Cardiac fibroblast (primary cell): ENCODE measurements at places on chromosomes 13 and 19.

GRCh38 chr13:95301968-95302393, 730 bp upstream of the ABCC4 start:
- no peak for DNase-seq

GRCh38 chr13:97258801-97259200, 36.7 kb downstream of the MBNL2 start:
- DNase-seq, result peak; percentile 73

GRCh38 chr13:49436890-49437289, 7.0 kb downstream of the CAB39L start:
- peak; percentile 80 for DNase-seq

DNA sequence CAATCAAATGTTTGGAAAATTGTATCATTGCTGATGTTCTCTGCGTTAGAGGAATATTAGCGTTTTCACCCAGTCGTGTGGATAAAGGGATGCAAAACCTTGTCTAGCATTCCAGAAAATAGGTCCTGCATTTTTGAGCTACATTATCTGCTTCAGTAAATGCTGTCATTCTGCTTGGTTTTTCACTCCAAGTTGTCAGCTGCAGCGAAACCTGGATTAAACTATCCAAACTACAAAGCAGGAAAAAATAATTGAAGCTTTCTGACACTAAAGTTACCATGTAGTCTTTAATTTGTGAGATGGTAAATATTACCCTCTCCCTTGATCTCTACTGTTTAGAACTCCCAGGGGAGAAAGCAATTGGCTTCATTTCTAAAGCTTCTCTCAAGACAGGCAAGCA, 1795.5 kb upstream of the PRR20A start:
- no peak for DNase-seq

GRCh38 chr19:3801412-3802096, 15.4 kb upstream of the MATK start:
- peak; percentile 13 for DNase-seq

DNA sequence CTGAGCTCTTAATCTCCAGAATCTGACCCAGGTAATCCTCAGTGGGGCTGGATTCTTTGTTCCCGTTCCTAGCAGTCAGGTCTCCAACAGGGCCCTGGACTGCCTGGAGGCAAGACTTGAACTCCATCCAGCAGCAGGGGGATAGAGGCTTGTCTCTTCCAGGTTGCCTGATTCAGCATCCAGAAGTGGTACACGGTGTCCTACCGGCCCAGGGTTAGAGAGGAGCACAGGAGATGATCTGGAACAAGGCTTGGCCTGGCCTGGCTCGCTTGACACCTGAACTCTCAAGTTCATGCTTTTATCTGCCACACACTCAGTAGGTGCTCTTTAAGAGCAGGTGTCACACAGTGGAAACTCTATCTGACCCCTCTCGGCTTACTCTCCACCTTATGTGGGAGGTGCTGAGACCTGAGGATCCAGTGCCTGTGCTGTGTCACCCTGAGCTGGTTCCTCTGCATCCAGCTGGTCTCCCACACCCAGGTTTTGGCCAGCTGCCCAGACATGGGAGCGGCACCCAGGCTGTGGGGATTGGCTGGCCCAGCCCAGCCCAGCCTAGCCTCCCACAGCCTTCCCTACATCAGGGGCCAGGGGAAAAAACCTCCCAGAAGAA, at the start of gene CYP4F3:
Gene CYP4F3, plus strand, starts transcription at position 604 of the 610 bp plus-strand sequence. CDS start 519 bp downstream, outside the sequence.
- DNase-seq, result no peak

DNA sequence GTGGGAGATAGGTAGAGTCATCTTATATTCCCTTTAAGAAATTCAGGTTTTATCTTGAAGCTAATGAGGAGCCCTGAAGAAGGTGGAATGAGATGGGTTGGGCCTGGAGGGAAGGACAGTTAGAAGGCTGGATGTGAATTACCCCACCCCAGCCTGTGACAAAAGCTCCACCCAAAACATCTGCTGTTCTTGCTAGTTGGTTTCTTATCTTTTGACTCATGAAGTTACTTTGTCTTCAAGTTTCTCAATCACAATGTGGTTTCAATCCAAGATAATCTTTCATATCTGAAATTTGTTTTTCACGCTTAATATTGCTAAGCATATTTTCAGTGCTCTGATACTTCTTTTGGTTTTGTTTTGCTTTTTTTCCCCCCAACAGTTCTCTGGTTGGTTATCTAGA, 38.3 kb upstream of the HMGB1 start:
- DNase-seq, result peak; percentile 49

DNA sequence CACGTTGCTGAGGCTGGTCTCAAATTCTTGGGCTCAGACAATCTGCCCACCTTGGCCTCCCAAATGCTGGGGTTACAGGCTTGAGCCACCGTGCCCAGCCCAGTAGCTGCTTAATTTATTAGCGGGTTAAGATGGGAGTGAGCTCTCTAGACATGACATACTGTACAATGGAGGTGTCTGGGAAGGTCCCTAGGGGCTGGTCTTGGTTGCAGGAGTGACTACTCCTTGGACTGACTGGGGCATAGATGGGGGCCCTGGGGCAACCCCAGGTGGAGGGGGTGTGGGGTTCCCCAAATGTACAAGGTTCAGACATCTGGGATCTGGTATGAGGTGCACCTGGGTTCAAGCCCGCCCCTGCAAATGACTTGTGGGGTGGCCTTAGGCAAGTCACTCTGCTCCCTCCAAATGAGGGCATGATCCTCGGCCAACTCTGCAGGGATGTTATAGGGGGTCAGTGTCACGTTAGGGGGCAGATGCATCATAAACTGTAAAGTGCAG, 12.8 kb downstream of the CIB3 start:
- no peak for DNase-seq

DNA sequence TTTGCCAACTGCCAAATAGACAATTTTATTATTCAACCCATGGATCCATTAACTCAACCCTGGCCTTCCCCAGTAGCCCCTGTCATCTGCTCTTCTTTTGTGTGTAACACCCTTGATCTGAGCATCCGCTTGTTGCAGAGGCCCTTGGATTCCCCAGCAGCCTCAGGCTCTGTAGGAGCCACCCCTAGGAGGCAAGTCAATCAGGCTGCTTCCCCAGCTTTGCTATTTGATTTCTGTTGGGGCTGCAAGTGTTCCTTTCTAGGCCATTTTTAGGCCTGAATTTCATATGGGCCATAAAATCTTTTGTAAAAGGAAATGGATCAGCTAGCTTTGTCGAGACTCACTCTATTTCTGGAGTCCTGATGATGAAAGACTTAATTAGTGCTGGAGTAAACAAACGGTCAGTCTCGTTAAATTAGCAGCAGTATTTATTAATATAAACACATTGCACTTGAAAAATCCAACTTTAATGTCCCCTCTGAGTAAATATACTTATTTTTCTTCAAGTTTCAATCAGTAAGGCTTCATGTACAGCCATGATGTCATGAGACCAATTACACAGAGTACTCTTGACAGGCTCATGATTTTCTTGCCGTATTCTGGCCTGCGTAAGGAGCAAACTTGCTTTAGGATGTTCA, 105.3 kb downstream of the RGCC start:
- DNase-seq, result no peak

- no peak for DNase-seq
Measured at GRCh38 chr19:39106194-39106593, 19.4 kb upstream of the PAK4 start.

GRCh38 chr13:57932061-57932460, 300.5 kb downstream of the PCDH17 start:
- no peak for DNase-seq

DNA sequence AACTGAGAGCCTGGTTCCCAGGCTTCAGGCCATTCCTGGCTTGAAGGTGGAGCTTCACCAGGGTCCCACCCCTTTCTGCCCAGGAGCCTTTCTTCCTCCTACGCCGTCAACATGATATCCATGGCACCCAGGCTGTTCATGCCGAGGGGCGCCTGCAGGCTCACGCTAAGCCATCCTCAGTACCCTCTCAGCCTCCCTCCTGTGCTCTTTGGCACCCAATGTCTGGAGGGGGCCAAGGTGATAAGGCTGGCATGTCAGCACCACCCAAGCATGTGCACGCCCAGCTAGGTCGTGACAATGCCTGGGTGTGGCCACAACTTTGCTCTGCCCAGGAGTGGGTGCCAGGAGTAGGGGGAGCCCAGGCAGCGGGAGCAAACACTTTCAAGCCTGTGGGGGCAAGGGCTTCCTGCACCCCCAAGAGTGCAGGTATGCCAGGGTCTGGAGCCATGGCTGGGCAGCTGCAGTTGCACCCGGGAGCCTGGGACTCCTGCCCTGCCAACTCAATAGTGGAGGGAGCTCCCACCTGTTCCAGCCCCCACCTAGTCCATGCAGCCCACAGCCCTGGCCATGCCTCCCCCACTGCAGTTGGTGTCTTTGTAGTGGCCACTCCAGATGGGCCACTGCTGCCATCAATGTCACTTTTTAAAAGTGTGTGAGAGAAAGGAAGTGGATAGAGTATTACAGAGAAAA, 219.9 kb downstream of the MAB21L1 start:
- DNase-seq, result no peak

DNA sequence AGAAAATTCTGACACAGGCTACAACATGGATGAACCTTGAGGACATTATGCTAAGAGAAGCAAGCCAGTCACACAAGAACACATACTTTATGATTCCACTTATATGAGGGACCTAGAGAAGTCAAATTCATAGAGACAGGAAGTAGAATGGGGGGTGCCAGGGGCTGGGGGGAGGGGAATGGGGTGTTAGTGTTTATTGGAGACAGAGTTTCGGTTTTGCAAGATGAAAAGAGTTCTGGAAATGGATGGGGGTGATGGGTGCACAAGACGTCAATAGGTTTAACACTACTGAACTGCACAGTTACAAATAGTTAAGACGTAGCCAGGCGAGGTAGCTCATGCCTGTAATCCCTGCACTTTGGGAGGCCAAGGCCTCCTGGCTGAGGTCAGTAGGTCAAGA, 3.5 kb upstream of the ZNF787 start:
- DNase-seq, result no peak

- DNase-seq, result peak; percentile 49
Measured at GRCh38 chr13:50693727-50694126, 149.8 kb downstream of the DLEU7 start.

DNA sequence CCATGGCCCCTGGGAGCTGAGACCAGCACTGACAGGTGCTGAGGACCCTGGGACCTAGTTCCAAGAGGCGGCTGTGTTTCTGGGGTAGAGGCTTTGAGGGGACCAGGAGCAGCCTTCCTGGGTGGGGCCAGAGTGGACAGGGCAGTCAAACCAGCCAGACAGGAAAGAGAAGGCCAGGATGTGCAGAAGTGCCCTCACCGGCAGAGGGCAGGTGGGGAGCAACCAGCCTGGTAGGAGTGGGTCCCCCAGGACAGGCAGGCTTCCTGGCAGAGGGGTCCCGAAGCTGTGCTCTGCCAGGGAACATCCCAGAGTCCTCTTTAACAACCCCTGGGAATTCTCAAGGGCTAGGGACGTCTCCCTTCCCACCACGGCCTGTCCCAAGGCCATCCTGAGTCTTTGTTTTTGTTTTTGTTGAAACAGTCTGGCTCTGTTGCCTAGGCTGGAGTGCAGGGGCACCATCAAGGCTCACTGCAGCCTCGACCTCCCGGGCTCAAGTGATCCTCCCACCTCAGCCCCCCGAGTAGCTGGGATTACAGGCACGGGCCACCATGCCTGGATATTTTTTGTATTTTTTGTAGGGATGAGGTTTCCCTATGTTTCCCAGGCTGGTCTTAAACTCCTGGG, 3.0 kb upstream of the HIPK4 start:
- DNase-seq, result no peak

DNA sequence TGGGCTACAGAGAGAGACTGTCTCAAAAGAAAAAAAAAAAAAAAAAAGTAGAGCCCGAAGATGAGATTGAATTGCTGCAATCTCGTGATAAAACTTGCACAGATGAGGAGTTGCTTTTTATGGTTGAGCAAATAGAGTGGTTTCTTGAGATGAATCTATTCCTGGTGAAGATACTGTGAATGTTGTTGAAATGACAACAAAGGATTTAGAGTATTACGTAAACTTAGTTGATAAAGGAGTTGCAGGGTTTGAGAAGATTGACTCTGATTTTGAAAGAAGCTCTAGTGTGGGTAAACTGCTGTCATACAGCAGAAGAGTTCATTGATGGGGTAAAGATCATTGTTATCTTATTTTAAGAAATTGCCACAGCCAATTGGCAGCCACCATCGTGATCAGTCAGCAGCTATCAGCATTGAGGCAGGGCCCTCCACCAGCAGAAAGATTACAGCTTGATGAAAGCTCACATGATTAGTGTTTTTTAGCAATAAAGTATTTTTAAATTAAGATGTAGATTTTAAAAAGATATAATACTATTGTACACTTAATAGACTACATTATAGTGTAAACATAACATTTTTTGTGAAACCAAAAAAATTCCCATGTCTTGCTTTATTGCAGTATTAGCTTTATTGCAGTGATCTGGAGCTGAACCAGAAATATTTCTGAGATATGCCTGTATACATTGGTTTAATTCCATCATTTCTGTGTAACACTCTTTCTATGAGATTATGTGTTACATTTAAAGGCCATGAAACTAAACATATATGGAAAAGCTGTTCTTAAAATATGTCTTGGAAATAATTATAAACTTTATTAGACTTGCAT, 43.1 kb downstream of the ZMYM2 start:
- DNase-seq, result peak; percentile 19

GRCh38 chr19:29084266-29084665, 128.7 kb downstream of the UQCRFS1 start:
- DNase-seq, result peak; percentile 5

DNA sequence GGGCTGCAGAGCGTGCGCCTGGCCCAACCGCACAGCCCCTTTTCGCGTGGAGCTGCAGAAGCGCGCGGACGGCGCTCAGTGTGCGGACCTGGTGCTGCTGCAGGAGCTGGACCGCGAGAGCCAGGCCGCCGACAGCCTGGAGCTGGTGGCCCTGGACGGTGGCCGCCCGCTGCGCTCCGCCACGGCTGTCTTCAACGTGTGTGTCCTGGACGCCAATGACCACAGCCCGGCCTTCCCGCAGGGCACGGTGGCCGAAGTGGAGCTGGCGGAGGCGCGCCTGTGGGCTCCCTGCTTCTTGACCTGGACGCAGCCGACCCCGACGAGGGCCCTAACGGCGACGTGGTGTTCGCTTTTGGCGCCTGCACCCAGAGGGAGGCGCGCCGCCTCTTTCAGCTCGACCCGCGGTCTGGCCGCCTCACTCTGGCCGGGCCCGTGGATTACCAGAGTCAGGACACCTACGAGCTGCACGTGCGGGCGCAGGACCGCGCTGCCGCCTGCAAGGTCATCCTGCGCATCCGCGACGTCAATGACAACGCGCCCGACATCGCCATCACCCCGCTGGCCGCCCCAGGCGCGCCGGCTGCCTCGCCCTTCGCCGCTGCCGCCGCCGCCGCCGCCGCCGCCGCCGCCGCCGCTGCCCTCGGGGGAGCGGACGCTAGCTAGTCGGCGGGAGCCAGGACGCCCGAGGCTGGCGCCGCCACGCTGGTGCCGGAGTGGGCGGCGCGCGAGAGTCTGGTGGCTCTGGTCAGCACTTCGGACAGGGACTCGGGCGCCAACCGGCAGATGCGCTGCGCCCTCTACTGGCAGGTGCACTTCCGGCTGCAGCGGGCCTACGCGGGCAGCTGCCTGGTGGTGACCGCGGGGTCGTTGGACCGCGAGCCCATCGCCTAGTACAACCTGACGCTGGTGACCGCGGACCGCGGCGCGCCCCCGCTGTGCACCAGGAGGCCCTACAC, 172.2 kb downstream of the OLFM4 start:
- DNase-seq, result no peak

- DNase-seq, result no peak
Measured at GRCh38 chr13:99506634-99507033, 5.4 kb downstream of the TM9SF2 start.
